ENCODE measurements at places on chromosomes 7 and 10. TPM values are rescaled to one million over a fixed set of nuclear protein-coding genes. Genes with fewer than 3 reads are reported as not detected.

DNA sequence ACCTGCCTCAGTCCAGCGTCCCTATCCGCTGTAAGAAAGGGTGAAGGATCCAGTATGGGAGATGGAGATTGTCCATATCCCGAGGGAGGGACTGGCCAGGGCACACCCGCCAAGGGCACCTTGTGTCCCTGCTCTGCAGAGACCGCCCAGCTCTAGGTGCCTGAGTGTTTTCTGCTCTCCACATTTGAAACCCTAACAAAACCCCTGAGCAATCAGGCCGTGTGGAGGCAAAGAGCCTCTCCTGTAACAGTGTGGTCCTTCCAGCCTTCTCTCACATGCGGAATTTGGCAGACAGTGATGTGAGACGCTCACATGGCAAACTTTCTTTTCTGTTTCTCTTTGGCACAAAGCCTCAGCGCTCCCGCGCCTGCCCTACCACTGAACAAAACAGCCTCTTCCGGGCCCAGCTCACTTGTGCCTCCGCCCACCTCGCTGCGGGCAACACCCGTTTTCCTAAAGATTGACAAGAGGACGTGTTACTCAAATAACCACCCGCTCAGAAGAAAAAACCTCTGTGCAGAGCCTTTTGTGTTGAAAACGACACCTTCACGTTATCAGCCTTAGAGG lies 514.8 kb downstream of the DNAJB6 start:
- DNase-seq, result peak; percentile 85

GRCh38 chr10:119079599-119080520 lies 757 bp downstream of the EIF3A start:
- DNase-seq, result peak; percentile 81

The HOXA3 gene
- not detected for total RNA-seq

The EBLN1 gene
- not detected for total RNA-seq

The AKR1C2 gene
- total RNA-seq, result 0.22 TPM

All from activated T-cell treated with anti-CD3 and anti-CD28 coated beads, Interleukin-2, amount 50 U/mL, for 72 hours (primary cell).